ENCODE measurements at places on chromosomes 4 and X.

- no peak for DNase-seq
These were observed 104.4 kb upstream of the RAB40AL start for GRCh38 chrX:102832661-102833060.

GRCh38 chr4:67158666-67159065, 386.6 kb downstream of the CENPC start:
- DNase-seq, result no peak

GRCh38 chr4:48913346-48913745, 6.8 kb upstream of the OCIAD2 start:
- DNase-seq, result peak; percentile 17

- DNase-seq, result no peak
These were observed 168.1 kb upstream of the MAP3K15 start for GRCh38 chrX:19683358-19683757.

GRCh38 chrX:140431521-140431920, 73.3 kb downstream of the SOX3 start:
- no peak for DNase-seq

- DNase-seq, result no peak
These were observed 70.9 kb downstream of the APBB2 start for GRCh38 chr4:41143311-41144039.

DNA sequence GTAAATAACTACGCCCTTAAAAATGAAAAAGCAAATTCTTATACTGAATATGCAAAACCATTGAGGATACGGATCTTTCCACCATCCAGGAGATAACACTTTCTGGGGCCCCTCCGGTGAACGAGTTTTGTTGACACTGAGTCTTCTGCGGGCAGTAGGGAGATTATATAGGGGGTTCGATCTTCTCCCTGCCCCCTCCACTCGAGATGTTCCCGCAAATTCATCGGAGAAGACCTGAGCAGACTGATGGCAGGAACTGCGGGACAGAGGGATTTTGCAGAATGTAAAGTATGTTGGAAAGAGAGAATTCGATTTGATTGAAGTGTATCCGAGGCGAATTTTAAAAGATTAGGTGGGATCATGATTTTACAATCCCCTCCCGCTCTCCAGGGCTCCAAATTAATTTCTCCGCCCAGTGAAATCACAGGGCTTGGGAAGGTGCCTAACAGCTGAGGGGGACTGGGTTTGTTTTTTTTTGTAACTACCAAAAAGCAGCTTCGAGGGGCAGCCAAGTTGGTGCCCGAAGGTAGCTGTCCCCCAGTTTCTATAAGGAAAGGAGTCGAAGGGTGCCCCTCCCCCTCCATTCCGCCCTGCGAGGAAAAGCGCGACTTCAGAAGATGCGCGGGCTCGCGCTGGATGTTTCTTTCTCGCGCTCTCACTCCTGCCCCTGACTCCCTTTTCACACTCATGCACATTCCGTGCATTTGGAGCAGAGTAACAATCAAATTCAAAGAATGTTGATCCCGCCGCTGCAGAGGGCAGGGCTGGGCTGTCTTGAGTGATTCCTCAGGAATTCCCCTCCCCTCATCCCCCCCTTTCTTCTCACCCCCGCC, 1.2 kb downstream of the TMEM255A start:
- no peak for DNase-seq

DNA sequence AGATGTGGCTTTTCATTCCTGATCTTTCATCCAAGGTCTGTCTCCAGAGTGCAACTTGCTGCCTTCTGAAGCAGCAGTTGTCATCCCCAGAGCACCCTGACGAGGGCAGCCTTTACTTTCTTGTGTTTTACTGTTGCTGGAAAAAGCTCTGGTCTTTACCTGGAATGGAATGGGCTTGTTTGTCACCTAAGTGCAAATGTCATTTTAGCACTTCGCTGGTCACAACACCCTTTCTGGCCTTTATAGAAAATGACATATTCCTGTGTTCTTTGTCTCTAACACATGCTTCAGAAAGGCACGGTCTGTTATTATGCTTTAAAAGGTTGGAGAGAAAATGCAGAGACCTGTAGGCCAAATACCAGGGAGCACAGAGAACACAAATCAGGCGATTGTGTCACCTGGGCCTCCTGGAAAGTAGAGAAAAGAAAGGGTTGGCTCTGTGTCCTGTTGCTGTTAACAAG, 332.7 kb upstream of the IGFBP7 start:
- no peak for DNase-seq

GRCh38 chrX:117645639-117646038, 471.0 kb downstream of the KLHL13 start:
- no peak for DNase-seq

DNA sequence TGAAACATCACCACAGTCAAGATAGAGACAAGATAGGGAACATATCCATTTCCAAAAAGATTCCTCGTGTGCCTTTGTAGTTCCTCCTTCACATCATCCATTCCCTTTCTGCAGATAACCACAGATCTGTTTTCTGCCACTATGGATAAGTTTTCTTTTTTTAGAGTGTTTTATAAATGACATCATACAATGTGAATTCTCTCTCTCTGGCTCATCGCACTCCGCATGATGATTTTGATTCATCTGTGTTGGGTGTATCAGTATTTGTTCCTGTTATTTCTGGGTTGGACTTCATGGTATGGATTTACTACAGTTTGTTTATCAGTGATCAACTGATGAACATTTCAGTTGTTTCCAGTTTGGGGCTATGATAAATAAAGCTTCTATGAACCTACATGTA, 23.2 kb upstream of the ANXA3 start:
- DNase-seq, result no peak

- DNase-seq, result no peak
These were observed 43.0 kb upstream of the GABRA2 start for GRCh38 chr4:46432923-46433322.

GRCh38 chr4:153451911-153452657, 14.1 kb upstream of the TMEM131L start:
- no peak for DNase-seq

DNA sequence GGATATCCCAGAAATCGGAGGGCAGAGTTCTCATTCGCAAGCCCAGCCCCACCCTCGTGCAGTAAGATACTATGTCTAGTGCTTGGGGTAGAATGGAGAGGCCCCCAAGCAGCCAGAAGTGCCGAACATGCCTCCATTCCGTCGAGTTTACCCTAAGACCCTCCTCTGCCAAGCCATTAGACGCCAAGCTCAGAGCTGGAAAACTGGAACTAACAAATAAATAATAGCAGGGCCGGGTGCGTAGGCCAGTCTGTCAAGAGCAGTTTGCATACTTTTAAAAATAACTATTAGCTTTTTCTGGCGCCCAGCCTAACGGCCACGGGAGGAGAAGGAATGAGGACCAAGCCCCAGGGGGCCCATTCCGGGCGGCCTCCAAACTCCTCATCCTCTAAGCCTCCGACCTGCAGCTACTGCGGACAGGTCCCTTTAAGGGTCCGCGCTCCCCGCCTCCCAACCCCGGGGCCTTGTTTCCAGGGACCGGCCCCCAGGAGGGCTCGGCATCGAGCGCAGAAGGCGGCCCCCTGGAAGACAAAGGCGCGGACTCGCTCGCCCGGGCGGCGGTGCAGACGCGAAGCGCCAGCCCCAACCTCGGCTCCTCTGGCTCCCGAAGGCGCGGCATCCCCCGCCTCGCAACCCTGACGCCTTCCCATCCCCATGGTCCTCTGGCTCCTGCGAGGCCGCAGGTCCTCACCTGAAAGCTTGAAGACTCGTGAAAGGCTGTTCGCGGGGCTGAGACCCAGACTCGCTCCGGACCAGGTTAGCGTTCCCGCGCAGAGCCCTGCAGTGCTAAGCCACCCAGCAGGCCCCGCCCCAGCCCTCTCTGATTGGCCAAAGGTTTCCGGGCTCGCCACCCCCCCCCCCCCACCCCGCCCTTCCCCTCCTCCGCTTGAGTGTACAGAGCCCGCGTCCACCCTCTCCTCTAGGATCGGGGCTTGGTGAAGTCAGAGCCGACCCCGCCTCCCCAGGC, at the start of gene TMSB15A:
Gene TMSB15A (minus strand): TSS at position 765 of the 967 bp plus-strand sequence.
- DNase-seq, result no peak

DNA sequence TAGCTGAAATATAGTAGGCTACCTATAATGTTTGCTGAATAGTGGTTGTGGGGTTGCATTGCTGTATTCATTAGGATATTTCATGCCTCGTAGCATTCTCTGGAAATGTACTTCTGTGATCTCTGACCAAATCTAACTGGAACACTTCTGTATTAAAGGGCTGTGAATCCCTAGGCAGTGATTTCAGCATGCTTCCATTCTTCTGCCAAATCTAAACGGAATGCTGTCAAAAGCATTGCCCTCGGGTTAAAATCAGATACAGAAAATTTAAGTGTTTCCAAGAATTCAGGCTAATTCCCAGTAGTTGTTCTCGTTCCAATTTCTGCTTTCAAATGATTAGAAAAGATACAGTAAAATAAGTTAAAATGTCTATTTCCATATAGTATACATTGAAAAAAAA, 1847.5 kb upstream of the IGFBP7 start:
- no peak for DNase-seq

DNA sequence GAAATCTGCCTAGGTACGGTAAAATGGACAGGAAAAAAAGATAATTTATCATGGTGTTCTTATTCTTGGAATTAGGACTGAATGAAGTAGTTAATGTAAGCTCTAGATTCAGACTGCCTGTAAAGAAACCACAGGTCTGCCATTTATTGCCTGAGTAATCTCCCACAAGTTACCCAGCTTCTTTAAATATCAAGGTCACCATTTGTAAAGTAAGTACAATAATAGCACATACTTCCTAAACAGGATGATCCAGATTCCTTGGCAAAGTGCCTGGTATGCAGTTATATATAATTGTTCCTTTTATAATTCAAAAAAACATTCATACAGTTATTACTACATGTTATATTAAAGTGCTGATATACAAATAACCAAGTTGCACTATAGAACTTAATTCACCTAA, 368.6 kb downstream of the HNRNPD start:
- DNase-seq, result no peak

- no peak for DNase-seq
These were observed 59.5 kb downstream of the MTM1 start for GRCh38 chrX:150627957-150628356.

DNA sequence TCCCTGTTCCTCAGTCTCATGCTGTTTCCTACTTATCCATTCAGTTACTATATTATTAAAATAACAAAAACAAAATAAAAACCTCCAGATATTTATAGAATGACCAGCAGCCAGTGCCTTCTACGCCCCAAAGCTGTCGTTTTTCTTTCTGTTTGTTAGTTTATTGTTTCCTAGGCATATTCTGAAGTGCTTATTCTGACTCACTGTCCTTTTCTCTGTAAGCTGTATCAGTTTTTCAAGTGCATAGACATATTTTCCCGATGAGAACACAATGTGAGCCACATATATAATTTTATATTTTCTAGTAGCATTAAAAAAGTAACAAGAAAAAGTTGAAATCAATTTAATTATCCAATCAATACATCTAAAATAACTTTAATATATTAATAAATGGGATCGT, 2158.6 kb upstream of the TENM3 start:
- no peak for DNase-seq

GRCh38 chr4:44086753-44087152, 361.9 kb downstream of the KCTD8 start:
- DNase-seq, result no peak

- DNase-seq, result no peak
These were observed 69.0 kb upstream of the HDAC8 start for GRCh38 chrX:72641611-72642010.

- DNase-seq, result no peak
These were observed 91.9 kb downstream of the ANOS1 start for GRCh38 chrX:8639949-8640475.

DNA sequence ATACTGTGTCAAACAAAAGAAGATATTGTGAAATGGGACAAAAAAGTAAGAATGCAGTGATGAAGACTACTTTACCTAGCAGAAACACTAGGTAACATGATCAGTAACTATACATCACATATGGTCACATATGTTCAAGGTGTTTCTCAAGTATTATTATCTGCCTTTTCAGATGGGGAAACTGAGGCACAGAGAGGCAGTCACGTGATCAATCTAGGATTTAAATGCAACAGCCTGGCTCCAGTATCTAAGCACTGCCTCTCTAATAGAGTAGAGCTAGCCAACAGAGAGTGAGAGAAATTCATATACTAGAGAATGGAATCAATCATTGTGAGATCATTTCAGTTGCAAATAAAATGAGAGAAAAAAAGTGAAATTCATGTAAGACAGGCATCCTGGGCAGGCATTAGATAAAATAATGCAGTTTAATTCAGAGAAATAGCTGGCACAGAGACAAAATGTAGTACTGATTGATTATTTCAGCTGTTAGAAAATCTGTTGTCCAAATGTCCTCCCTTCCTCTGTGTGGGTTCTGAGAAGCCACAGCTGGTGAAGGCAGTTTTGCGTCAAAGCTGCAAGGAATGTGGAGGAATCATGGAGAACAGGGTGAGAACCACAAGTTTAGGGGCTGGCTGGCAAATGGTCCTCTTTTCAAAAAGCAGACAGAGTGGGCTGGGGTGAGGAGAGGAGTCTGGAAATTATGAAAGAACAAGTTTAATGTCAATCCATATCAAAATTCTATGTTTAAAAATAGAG, 26.0 kb downstream of the SMIM43 start:
- no peak for DNase-seq

- no peak for DNase-seq
These were observed 51.9 kb upstream of the IRF2 start for GRCh38 chr4:184526228-184526627.

DNA sequence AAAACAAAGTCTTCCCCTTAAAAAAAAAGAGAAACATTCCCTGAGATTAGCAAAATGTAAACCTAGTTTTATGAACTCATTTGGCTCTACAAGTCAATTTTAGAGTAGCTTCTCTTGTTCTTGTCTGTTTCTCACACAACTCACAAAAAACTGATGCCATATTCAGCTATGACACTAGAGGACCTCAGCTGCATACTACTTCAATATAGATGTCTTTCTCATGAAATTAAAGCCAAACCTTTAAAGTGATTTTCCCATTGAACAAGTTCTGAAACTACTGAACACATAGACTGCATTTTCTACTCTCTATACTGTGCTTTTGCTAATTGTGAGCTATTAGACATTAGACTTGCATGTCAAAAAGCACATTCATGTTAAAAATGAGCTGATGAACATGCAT, 49.8 kb downstream of the TBCK start:
- no peak for DNase-seq

DNA sequence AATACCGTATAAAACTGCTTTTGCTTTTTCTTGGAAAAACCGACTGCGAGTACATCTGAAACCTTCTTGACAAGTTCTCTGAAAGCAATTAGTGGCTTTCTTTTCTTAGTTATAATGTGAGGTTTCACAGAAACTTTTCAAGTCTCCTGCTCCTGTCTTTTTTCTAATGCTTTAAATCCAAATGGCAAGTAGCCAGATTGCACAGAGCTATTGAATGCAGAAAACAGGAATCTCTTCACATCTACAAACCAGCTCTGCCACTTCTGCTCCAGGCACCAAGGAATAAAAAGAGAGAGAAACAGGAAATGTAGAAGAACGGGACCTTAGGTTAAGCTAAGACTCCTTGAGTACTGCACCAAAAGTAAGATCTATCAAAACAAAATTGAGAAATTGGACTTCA, 267.3 kb upstream of the TET2 start:
- no peak for DNase-seq

GRCh38 chrX:2487366-2487765, 13.4 kb downstream of the DHRSX start:
- DNase-seq, result no peak

- no peak for DNase-seq
These were observed 119.0 kb downstream of the ANKRD50 start for GRCh38 chr4:124593494-124593893.
